ENCODE measurements at places on chromosomes 6 and 20.

DNA sequence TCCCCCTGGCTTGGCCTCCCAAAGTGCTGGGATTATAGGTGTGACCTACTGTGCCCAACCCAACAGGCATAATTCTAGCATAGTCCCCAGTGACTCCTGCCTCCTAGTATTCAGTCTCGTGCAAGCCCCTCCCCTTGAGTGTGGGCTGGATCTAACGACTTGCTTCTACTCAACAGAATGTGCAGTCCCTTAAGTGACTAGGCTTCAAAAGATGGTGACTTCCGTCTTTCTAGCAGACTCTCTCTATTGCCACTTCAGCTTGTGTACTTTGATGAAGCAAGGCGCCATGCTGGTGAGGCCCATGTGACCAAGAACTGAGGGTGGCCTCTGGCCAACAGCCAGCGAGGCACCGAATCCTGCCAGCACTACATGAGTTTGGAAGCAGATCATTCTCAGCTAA is 109.6 kb upstream of the TRAF3IP2 start:
- no peak for DNase-seq

DNA sequence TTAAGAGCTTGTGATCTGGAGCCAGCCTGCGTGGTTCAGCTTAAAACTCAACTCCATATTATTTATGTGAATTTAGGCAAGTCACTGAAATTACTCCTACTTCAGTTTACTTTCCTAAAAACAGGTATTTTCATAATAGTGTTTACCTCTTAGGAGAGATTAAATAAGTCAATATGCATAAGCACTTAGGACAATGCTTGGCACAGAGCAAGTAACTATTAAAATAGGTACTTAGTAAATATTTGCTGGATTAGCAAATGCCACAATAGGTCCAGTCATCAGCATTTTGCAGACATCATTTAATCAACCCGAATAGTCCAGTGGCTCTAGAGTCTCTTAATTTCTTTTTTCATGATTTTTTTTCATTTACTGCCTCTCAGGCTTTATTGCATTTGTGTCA is 78.6 kb upstream of the PTPRK start:
- no peak for DNase-seq

GRCh38 chr6:5706124-5707033 is 300.3 kb downstream of the NRN1 start:
- DNase-seq, result no peak

GRCh38 chr6:34810017-34810882 is 18.4 kb downstream of the BLTP3A start:
- no peak for DNase-seq

DNA sequence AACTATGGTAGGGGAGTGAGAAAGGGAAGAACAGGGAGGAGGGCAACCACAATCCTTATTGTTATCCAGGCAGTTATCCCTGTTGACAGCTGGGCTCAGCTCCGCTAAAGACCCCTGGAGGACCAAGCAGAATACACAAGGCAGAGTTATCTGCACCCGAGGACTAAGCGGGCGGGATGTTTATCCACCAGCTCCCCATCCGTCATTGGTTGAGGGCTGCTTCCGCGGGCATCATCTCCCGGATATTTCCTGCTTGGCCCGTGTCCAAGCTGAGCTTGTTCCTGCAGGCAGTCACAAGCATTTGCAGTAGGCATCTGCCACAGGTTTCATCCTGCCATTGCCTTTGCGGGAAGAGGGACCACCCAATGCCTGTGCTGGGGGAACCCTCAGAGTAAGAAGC is 102.1 kb downstream of the DLGAP4 start:
- DNase-seq, result no peak

- DNase-seq, result no peak
Observed at GRCh38 chr6:14305624-14306023, 188.1 kb downstream of the CD83 start.

DNA sequence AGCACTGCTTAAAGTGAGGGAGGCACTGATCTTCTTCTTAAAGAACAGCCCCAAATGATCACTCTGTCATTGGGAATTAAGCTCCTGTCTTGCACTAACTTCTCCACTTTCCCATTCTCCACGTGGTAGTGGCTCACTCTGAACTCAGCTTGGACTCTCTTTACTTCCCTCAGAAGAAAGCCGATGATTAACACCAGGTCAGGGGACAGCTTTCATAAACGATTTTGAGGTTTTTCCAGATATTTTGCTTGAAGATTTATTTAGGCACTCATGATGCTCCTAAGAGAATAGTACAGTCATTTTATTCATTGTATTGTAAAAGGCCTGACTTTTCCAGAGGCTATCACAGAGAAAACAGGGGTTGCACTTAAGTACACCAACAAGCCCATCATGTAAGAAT is 81.0 kb upstream of the LTV1 start:
- DNase-seq, result no peak

- DNase-seq, result no peak
Observed at GRCh38 chr6:166244353-166245045, 63.7 kb downstream of the PRR18 start.

GRCh38 chr6:15995493-15995892 is 133.4 kb upstream of the MYLIP start:
- no peak for DNase-seq

DNA sequence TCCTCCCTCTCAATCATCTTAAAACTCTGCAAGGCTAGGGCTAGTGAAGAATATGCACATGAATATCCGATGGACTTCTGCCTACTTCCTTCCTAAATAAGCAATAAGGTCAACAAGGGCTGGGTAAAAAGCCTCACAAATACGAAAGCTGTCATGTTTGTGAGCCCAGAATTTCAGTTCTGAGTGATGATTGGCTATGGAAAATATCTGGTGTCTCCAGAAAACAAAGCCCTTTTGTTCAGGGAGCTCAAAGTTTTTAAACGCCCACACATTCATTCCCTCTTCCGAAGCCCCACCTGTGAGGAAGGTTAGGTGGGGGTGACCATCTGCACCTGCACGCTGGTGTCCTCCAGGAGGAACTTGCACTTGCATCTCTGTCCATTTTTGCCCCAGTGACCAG is 126.9 kb upstream of the ARMC2 start:
- DNase-seq, result no peak

DNA sequence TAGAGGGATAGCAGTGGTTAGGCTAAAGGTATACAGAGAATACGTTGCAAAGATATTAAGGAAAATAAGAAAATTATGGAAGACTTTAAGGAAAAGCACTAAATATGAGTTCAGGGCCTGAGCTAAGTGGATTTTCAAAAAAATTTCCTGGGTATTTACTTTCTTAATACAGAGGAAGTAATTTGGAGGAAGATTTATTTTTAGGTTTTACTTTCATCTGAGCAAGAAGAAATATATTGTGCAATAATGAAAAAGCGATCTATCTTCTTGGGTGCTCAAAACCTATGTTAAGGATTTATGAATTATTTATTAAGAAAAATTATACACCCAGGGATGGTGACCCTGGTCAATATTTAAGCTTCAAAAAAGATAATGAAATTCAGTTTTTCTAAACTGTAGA is 224.7 kb downstream of the PLCB1 start:
- DNase-seq, result no peak

- no peak for DNase-seq
Observed at GRCh38 chr20:46547995-46548394, 2.5 kb downstream of the OCSTAMP start.

GRCh38 chr6:111381123-111381522 is 101.9 kb downstream of the REV3L start:
- DNase-seq, result no peak

DNA sequence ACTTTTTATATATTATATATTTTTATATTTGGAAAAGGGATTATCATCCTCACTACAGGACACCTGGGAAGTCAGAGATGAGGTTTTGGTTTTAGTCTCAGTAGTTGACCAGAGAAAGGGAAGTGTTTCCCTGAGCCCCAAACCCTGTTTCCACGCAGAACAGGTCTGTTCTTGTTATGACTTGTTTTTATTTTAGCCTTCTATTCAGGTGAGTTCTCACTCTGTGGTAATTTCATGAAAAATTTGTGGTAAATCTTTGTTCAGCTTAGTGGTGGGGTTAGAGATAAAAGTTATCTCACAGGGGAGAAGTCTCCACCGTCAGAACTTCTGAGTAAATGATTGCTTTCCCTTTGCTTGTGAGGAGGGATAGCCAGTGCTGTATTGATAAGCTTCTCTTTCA is 224.9 kb downstream of the FARS2 start:
- DNase-seq, result no peak

DNA sequence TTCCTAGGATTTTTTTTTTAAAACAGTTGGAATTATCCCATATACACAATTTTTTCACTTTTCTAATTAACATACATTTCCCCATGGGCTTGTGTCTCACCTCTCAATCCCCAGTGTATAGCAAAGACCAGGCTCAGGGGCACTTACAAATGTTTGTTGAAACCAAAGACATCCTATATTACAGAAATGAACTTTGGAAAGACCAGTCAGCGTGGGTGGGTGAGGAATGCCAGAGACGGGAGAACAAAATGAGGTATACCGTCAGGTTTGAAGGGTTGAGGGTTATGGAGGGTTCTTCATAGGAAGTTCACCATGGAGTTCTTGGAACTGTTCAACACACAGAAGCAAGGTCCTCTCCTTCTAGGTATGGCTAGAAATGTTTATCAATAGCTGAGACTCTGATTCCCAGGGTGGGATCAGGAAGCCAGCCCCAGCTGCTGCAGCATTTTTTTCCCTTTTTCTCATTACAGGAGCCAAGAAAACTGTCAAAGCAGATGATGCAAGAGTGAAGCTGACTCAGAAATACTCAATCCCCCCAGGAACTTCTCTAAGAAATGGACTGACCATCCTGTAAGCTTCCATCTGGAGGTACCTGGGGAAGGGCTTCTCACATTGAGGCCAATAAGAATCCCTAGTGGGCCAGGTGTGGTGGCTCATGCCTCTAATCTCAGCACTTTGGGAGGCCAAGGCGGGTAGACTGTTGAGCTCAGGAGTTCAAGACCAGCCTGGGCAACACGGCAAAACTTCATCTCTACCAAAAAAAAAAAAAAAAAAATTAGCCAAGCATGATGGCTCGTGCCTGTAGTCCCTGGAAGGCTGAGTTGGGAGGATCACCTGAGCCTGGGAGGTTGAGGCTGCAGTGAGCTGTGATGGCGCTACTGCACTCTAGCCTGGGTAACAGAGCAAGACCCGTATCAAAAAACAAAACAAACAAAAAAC is 15.9 kb upstream of the TBC1D20 start:
- no peak for DNase-seq

GRCh38 chr20:4894981-4895381 is 106.3 kb downstream of the SLC23A2 start:
- DNase-seq, result no peak

DNA sequence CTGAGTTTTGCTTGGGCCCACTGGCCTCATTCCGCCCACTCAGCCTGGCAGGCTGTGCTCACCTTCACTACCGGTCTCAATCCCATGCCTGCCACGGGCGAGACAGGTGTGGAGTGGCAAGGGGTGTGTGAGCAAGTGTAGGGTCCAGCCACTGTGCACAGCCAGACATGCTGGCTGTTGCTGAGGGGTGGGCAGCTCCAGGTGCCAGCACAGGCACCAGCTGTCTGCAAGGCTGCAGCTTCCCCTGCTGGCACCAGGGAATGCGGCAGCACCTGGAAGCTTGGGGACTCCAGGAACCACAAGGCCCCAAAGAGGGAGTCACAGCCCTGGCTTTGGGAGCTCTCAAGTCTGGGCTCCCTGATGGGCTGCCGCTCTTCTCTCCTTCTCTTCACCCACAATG is 372.7 kb downstream of the CBLN4 start:
- DNase-seq, result no peak

DNA sequence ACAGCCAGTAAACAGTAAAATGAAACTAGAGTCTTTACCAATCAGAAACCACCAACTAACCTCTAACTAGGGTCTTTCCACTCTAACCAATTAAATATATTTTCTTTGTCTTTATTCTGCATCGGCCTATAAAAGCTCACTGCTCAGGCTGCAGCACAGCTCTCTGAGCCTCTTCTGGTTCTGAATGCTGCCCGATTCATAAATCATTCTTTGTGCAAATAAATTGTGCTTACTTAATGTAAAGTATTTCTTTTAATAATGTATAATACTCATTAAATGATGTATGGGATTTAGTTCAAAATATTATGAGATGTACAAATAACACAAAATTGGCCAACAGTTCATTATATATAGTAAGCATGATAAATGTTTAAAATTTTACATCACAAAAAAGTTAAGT is 7.9 kb downstream of the IBTK start:
- no peak for DNase-seq

DNA sequence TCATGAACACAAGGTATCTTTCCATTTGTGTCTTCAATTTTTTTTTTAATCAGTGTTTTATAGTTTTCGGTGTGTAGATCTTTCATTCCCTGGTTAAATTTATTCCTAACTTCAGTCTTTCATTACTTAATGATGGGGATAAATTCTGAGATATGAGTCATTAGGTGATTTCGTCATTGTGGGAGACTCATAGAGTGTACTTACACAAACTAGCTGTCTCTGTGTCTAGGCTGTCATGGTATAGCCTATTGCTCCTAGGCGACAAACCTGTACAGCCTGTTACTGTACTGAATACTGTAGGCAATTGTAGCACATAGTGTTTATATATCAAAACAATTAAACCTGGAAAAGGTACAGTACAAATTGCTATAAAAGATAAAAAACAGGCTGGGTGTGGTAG is 42.1 kb downstream of the SMAP1 start:
- DNase-seq, result peak; percentile 39

GRCh38 chr6:4728926-4729325 is 47.3 kb upstream of the CDYL start:
- DNase-seq, result no peak

DNA sequence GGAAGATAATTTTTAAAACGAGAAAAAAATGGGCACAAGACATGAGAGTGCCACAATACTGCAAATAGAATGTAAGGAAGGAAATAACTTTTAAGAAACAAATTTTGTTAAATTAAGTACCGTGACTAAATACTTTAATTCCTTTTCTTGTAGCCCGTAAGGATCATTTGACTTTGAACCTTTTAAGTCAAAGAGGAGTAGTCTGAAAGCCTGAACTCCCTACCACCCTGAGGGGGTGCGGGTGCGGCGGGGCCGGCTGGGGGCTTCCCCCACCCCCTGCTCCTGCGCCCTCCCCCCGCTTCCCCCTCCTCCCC is 231 bp upstream of the PHACTR2 start:
- no peak for DNase-seq

- DNase-seq, result no peak
Observed at GRCh38 chr6:166010136-166010960, 157.3 kb downstream of the TBXT start.

DNA sequence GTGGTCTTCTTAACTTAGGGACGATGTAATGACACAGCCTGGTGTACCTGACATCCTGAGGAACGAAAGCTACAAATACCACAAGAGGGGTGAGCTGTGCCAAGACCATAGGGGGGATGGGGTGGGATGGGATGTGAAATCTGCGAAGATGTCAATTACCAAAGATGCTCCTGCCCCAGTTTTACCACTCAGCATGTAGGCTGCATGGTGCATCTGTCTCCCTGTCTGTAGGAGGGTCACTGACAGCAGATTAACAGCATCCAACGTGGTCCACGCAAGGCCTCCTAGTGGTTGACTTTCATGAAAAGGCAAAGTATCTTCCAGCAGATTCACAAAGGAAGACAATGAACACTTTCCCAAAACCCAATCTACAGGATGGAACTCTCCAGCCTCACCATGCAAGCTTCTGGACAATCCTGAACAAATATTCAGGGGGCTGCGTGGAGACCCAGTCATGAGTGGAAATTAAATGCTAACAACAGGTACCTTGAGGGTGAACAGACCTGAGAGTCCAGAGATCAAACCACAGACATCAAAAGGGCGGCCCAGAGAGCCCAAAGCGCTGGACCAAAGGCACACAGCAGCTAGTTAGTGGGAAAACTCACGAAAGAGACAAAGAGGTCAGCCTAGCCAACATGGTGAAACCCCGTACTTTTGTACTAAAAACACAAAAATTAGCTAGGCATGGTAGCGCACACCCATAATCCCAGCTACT is 44.4 kb downstream of the ZMYND8 start:
- no peak for DNase-seq

- no peak for DNase-seq
Observed at GRCh38 chr6:166365221-166365620, 17.5 kb downstream of the MPC1 start.

All from AML-193 (cell line).